ENCODE measurements at places on chromosomes 2 and 18.

DNA sequence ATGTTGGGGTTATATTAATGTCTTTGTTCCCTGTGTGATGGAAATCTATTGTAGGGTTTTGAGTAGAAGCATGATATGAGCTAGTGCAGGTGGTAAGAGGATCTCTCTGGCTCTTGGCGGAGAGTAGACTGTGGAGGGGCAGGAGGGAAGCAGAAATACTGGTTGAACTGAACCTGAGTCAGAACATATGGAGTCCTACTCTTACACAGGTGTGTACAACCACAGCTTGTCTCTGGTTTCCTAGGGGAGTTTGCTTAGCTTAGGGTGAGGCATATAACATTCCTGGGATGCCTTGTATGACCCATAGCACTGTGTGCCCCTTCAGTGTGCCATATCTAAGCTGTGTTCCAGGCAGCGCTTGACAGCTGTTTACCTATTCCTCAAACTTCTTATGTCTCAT is 97.3 kb upstream of the GCFC2 start:
- no peak for DNase-seq

GRCh38 chr18:38557006-38557405 is 991.4 kb upstream of the CELF4 start:
- no peak for DNase-seq

DNA sequence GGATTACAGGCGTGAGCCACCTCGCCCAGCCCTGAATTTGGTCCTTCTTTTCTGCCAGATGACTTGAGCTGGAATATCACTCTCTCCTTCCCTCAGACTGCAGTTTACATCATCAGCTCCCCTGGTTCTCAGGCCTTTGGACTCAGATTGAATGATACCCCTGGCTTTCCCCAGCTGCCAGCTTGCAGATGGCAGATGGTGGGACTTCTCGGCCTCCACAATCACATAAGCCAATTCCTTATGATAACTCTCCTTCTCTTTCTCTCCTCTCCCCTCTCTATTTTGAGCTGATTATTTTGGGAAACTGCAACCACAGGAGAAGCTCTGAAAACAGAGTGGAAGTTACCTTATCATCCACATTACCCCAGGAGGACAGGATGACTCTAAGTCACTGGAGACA is 33.4 kb upstream of the ATP8B1 start:
- no peak for DNase-seq

- DNase-seq: no peak
These were observed 39.1 kb downstream of the FN1 start for GRCh38 chr2:215396595-215397313.

GRCh38 chr2:85852937-85853498 is 35.8 kb downstream of the ST3GAL5 start:
- DNase-seq: peak; percentile 72

GRCh38 chr18:8657873-8658470 is 47.4 kb upstream of the MTCL1 start:
- DNase-seq: no peak

GRCh38 chr2:127423478-127423843 is 5.2 kb downstream of the PROC start:
- no peak for DNase-seq

DNA sequence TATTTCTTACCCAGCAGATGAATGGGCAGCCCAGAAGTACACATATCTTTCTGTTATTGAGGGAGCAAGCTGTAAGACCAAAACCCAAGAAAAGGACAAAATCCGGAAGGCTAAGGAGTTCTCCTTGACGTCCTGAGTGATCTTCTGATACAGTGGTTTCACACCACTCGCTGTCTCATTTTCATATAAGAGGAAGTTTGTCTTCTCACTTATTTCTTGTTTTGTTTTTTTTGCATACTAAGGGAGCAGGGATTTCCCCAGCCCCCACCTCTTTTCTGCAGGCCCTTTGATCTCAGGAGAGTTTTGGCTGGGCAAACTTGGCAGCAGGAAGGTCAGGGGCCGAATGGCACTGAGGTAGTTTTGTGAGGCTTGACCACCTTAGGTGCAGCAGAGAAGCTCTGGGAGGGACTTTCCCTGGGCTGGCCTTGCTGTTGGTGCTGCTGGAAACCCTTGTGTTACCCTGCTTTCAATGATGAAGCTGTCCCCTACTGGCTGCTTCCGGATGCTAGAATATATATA is 13.3 kb downstream of the CHRNA1 start:
- DNase-seq: peak; percentile 59

DNA sequence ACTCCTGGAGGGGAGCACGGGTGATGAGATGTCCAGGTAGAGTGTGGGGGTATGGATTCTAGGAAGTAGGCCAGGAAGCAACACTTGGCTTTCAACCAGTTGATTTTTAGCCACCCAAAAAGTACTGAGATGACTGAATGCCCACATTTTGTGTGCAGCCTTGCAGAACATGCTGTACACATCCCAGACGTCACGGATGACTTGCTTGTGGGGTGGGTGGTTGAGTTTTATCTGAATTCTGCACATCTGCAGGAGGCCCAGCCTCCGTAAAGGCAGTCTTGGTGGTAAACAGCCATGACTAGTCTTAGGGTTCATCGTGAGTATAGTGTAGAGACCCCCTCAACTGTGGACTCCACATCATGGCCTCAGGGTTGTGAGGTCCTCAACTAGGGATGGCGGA is 53.3 kb upstream of the CCDC195 start:
- DNase-seq: no peak

DNA sequence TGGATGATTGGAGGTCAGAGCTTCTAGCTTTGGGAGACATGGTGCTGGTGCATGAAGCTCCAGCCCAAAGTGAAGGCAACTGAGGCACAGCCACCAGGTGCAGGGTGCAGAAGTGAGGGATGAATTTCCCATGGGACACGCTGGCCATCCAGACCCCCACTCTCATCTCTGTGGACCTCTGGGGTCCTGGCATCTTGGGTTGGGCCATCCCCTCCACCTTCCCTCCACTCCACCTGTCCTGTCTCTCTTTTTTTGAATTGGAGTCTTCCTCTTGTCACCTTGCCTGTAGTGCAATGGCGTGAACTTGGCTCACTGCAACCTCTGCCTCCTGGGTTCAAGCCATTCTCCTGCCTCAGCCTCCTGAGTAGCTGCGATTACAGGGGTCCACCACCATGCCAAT is 3.4 kb downstream of the NGEF start:
- no peak for DNase-seq

DNA sequence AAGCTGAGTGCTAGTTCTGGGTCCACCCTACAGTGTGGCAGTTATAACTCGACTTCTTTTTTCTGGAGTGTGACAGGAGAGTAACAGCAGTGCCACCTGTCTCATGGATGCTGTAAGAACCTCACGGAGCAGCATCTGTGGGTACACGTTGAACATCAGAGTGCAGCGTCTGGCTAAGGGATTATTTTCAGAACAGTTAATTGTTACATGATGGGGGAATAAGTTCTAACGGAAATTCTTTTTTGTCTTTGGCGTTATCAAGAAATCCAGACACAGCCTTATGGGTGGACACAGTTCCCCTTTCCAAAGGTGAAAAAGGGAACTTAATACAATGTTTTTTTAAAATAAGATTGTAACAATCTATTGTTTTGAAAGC is 28.3 kb upstream of the TOGARAM2 start:
- DNase-seq: no peak

- DNase-seq: no peak
These were observed 23.2 kb downstream of the GYPC start for GRCh38 chr2:126679094-126679713.

GRCh38 chr18:44857081-44857480 is 176.4 kb downstream of the SETBP1 start:
- no peak for DNase-seq

DNA sequence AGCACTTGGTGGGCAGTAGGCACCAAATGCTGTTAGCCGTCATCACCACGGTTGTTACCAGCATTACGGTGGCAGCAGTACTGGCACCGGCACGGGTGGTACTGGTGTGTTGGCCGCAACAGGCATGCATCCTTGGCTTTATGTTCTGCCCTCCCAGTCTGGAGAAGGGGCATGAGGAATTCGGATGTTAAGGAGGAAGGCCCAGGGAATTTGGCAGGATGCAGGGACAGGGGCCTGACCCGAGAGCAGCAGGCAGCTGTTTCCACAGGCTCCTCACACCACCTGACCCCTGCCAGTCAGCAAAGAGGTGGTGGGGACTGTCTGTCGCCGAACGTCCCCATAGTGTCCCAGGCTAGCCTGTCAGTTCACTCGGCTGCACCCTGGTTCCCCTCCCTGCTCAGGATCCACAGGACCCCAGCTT is 79.0 kb downstream of the EDAR start:
- no peak for DNase-seq

GRCh38 chr2:113876503-113877387 is 13.1 kb upstream of the ACTR3 start:
- DNase-seq: peak; percentile 74

- DNase-seq: no peak
These were observed 263.2 kb downstream of the EN1 start for GRCh38 chr2:118584062-118584749.

- DNase-seq: no peak
These were observed 8.4 kb downstream of the CASP10 start for GRCh38 chr2:201191132-201191875.

- no peak for DNase-seq
These were observed 11.2 kb upstream of the SPRED2 start for GRCh38 chr2:65443509-65444186.

DNA sequence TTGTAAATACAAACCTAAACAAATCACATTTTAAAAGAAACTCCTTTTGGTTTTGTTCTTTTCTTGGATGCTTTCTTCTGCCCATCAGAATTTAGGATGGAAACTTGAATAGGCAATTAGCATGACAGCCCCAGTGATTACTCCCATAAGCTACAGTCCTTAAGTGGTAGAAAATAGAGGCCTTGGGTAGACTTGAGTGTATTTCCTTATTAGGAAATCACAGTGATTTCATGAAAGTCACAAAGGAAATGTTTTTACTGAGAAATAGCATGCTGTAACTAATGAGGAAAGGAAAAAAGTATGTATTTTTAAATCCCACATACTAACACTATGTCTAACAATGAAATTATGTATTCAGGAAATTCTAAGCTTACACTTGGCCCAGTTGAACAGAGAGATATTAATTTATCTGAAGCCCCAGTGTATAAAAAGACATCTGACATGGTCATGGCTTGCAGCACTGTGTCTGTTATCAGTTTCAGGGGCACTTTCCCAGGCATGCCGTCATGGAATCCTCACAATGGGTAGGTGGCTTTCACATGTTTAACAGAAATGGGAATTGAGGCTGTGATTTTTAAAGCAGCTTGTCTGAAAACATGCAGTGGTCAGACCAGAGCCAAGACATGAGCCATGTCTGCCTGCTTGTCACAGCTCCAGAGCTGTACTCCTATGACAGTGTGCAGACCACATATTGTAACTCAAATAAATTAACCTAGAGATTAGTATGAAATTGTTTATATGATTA is 79.7 kb upstream of the TRIB2 start:
- no peak for DNase-seq

DNA sequence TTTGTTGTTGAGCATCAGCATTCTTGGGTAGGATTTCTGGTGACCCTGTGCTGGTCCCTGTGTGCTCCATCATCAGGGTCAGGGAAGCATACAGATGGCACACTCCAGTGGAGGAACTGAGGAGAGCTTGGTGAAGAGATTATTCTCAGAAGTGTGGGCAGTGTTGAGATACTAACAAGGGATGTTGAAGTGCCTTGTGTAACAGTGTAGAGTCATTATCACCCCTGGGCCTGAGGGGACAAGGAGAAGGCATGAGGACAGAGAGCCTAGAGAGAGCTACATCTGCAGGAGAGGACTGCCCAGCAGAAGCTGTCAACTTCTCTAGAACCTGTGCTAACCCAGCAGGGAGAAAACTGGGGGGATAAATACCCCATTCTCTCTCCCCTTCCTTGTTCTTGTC is 189.0 kb downstream of the PLCL1 start:
- no peak for DNase-seq

DNA sequence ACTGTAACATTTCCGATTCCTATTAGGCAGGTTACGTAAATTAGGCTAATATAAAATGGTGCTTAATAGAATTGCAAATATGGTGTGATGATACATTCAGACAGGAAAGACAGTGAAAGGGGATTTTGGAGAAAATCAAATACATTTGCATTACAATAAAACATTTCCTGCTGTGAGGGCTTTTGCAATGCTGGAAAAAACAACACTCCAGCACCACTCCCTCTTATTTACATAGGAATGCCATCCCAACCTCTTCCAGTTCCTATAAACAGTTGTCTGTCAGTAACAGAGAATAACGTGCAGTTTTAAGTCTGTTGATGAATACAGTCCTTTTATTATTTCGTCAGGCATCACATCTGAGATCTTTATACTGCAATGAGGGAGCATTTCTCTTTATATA is 298.8 kb upstream of the FANCL start:
- no peak for DNase-seq

DNA sequence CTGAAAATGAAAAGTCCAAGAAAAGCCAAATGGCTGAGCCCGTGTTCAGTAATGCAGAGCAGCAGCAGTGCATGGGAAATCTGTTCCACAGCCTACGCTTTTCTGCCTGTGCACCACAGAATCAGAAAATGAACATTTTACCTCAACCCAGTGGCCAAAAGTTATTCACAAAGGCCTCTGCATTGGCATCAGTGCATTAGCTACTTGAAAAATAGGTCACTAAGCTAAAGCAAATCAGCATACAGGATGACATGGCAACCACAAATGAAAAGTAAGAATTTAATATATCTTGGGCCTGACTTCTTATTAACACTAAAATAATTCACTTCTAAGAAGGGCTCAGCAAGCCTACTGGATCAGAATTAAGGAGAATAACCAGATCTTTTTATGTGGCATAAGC is 1145.3 kb upstream of the CHAC2 start:
- DNase-seq: no peak

GRCh38 chr2:106885329-106885728 is 638 bp downstream of the ST6GAL2 start:
- DNase-seq: no peak

- DNase-seq: no peak
These were observed 24.0 kb upstream of the B3GNT7 start for GRCh38 chr2:231371430-231372054.

- DNase-seq: no peak
These were observed 36.4 kb downstream of the CTIF start for GRCh38 chr18:48575301-48575657.

DNA sequence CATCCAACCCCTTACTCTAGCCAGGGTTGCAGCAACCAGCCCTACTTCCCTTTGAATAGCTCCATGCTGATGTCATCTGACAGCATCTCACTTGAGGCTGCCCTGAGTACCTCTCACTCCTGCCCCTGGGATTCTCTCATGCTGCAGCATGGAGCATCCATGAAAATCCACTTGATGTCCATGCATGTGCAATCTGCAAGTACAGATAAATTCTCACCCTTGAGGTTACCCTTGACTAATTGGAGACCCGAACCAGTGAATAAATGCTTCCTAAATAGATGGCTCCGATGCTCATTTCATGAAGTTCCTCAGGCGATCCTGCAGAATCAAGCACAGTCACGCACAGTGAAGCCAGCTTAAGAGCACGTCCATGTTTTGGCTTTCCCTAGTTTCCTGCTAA is 298.3 kb downstream of the RBM43 start:
- DNase-seq: no peak

- DNase-seq: no peak
These were observed 6.6 kb downstream of the ATOH8 start for GRCh38 chr2:85760371-85760770.

- DNase-seq: no peak
These were observed 37.0 kb downstream of the PPP4R1 start for GRCh38 chr18:9577361-9577760.
